ENCODE measurements at places on chromosomes 3 and 15.

GRCh38 chr3:7015683-7016440 is 154.9 kb downstream of the GRM7 start:
- no peak for DNase-seq

GRCh38 chr3:136995652-136996051 is 37.9 kb downstream of the IL20RB start:
- no peak for DNase-seq

GRCh38 chr3:82654708-82655107 is 893.3 kb upstream of the GBE1 start:
- no peak for DNase-seq

DNA sequence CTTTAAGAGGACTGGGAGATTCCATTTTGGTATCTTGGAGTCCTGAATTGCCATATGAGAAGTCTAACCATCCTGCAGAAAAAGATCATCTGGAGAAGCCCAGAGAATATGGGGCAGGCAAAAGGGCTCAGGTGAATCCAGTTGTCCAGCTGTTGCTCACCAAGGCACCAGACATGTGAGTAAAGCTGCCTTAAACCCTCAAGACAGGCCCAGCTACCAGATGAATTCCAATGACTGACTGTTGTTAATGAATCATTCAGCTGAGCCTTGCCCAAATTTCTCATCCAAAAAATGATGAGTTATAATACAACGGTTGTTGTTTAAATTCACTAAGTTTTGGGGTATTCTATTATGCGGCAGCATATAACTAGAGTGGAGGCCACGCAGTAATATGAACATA is 22.0 kb upstream of the NANOGP8 start:
- no peak for DNase-seq

GRCh38 chr15:92304223-92304975 is 89.3 kb upstream of the ST8SIA2 start:
- DNase-seq, result no peak

DNA sequence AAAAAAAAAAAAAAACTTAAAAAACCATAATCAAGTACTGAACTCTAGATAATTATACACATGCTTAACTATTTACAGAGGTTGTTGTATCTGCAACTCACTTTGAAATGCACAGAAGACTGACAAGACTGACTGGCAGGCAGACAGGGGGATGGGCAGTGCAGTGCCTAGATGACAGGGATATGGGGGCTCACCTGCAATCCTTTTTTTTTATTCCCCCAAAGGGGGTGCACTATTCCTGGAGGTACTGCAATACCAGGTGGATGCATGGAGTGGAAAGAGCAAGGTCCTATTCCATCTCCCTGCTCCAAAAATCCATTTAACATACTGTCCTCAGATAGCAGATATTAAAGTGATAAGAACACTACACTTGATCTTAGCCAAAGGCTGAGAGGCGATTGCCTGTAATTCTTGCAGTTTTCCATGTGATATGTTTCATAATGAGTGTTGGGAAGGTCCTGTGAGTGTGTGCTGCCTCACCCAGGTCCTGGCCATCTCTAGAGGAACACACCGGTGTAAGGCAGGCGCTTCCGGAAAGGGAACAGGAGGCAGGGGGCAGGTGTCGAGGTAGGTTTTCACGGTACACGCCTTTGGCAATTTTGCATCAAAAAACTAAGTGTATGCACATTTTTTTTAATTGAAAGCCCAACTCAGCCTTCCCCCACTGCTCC is 22.7 kb downstream of the SEC61A1 start:
- DNase-seq, result no peak

DNA sequence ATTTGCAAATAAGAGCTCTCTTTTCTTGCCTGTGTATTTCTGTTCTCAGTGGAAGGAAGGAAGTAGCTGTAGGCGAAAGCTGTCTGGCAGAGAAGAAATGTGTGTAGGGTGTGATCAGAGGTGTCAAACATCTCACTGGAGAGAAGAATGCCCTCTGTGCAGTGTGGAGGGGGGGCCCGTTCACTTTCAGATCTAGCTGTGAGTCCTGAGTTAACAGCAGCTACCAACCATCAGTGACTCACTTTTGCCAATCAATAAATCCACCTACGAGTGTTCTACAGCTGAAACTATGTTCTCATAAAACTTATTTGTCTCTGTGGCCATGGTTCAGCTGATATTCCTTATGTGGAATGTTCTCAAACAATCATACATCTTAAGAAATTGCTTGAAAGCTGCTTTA is 103.7 kb downstream of the FRMD4B start:
- DNase-seq, result no peak

- no peak for DNase-seq
Measured at GRCh38 chr15:68699124-68699880, 120.5 kb downstream of the CORO2B start.

DNA sequence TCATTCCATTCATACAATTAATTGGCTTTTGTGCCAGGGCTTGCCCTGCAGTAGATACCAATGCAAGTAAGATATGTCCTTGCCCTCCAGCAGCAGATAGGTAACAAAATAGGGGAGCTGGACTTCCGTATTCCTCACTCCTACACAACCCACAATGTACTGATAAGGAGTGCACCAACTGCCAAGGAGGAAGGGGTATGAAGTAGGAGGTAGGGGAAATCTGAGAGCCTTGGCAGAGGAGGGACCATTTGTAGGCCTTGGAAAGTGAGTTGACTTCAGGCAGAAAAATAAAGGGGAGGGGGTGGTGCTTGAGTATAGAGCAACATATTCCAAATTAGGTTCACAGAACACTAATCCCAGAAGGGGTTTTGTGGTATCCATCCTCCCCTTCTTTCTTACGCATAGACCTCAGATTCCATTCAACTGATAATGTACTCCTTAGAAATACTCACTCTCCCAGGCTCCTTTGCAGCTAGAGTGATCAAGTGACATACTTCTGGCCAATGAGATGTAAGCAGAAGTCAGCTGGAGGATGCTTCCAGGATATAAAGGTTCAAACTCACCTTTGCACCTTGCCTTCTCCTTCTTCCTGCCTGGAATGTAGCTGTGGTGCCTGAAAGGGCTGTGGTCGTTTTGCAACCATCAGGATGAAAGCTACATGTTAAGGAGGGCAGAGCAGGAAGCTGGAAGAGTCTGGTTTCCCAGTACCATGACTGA is 127.1 kb upstream of the SMAD3 start:
- no peak for DNase-seq

- DNase-seq, result no peak
Measured at GRCh38 chr3:64616953-64617352, 70.8 kb downstream of the ADAMTS9 start.

GRCh38 chr15:31080591-31081014 is 20.9 kb downstream of the TRPM1 start:
- DNase-seq, result no peak

Data from activated naive CD4-positive, alpha-beta T cell treated with anti-CD3 and anti-CD28 coated beads, Interleukin-2, amount 50 U/mL, for 72 hours (primary cell).